NCI-H446 treated with DMSO at 0.1 percent for 48 hours (cell line): ENCODE measurements at places on chromosomes 4 and X.

DNA sequence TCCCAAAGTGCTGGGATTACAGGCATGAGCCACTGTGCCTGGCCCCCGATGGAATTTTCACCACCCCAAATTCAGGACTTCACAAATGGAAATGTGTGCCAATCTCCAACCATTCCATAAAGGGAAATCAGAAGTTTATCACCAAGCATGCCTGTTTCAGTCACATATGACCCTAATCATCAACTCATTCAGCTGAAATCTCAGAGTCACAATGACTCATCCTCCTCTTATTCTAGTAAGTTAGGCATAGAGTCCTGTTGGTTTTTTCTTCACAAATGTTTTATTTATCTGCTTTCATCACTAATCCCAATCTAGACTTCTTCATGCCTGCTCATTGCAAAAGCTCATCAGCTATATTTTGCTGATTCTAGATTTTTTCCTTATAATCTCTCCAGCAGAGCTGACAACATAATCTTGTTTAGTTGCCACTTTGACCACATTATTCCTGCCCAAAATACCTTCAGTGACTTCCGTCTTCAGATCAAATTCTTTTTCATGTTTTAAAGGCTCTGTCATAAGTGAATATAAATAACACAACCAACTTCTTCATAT, 83.3 kb downstream of the SLC7A11 start:
- no peak for DNase-seq

- no peak for DNase-seq
These were observed 12.1 kb downstream of the PCGF3 start for GRCh38 chr4:717601-718320.

- DNase-seq = no peak
These were observed 155.4 kb upstream of the FAM9B start for GRCh38 chrX:9189286-9189685.

DNA sequence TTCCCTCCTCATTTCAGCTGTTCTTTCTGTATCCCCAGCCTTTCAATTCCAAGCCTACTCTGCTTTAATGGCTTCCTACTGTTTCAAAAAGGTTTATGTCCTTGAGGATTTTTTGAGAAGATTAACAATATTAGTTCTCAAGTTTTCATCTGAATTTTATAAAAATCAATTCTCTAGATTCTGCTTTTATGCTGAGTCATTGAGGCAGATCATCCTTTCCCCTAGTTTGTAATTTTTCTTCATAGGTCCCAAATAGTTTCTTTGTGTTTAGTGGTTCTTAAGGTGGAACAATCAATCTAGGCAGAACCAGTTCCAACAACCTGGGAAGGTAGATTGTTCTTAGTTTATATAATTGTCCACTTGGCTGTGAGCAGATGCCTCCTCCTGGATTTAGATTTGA, 100.1 kb upstream of the NAP1L5 start:
- DNase-seq = no peak

DNA sequence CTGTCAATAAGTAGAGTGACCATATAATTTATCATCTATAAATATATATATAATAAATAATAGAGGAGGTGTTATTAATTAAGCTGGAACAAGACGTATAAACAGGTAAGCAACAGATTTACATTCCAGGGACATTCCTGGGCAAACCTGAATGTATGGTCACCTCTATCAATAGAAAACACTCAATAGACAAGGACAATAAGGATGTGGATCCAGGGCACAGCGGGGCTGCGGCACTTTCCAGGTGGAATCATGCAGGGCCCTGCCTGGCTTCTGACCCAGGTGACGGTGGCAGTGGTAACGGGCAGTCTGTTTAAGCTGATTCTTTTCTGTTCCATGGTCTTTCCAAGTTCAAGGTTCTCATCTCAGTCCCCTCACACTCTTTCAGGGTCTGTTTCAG, 22.5 kb downstream of the ENPEP start:
- DNase-seq = no peak

DNA sequence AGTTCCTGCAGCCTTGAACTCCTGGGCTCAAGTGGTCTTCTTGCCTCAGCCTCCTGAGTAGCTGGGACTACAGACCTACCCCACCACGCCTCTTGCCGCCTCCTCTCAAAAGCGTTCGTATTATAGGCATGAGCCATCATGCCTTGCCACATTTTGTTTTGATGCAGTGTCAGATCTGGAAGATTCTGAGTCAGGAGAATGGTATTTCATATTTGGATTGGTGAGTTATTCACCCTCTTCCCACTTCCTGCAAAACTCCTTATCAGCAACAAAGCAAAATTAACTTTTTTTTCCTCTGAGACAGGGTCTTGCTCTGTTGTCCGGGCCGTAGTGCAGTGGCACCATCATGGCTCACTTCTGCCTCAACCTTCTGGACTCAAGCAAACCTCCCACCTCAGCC, 29.6 kb downstream of the REST start:
- DNase-seq = no peak

DNA sequence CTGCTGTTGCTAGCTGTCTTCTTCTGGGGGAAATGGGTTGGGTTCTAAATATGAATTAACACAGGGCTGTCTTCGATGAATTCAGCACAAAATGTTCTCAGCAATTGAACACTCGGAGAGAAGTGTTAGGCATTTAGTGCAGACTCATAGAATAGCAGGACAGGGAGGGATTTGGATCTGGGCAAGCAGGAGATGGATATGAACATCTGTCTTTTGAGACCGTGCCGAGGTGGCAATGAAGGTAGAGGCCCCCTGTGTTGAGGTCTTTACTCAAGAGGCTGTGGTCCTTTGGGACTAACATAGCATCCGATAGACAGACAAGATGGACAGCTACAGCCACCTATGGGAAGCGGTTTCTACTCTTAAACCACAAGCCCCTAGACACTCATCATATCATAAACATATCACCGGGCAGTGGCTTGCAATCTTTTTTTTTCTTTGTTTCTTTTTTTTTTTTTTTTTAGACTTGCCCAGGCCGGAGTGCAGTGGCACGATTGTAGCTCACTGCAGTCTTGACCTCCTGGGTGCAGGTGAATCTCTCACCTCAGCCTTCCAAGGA, 6.7 kb downstream of the CD99 start:
- DNase-seq = no peak

GRCh38 chr4:41365681-41366080, 109.0 kb downstream of the UCHL1 start:
- DNase-seq = no peak

DNA sequence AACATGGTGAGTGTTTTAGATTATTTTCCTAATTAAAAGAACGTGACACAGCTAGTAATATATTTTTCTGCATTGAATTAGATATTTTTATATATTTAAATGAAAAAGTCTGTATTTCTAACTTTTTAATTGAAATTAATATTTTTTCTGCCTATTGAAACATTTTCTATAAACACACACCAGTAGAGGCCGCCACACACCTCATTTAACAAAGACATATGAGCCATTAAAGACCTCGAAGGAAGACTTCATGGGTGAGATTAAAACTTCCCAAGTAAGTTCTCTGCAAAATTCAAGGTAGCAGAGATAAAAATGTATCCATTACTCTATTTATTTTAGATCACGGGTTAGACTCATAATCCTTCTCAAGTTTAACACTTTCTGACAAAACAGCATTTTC, 8.3 kb downstream of the SLITRK2 start:
- no peak for DNase-seq

DNA sequence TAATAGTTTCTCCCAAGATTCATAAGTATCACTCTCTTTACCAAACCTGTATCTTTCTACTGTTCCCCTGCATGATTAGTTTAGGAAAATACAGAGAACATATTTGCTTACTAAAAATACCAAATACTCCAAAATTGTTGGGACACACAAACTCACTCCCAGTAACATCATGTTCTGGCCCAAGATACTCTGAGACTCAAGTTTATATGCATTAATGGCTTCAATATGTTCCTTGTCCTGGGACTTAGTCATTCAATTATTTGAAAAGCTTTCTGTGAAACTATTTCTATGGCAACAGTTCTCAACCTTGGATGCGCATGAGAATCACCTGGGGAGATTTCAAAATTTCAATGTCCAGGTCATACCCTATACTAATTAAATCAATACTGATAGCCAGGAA, 138.9 kb upstream of the PTCHD1 start:
- no peak for DNase-seq

- no peak for DNase-seq
These were observed 107.3 kb downstream of the PTTG2 start for GRCh38 chr4:38067499-38067898.

DNA sequence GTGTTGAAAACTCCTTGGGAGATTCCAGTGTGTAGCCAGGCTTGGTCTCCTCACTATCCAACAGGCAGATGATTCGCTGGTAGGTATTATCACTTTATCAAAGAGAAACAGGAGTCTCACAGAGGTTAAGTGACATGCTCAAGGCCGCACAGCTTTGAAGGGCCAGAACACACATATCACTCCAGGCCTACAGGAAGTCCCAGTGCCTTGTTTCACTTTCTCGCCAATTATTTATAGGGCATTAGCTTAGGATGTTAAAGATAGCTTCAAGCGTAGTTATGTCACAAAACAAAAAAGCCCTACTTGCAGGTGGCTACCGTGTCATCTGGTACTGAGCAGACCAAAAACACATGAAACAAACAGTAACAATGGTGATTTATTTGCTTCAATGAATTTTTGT, 13.2 kb downstream of the ATP8A1 start:
- no peak for DNase-seq

- DNase-seq = no peak
These were observed 288.1 kb downstream of the FRMPD4 start for GRCh38 chrX:12426420-12426819.

DNA sequence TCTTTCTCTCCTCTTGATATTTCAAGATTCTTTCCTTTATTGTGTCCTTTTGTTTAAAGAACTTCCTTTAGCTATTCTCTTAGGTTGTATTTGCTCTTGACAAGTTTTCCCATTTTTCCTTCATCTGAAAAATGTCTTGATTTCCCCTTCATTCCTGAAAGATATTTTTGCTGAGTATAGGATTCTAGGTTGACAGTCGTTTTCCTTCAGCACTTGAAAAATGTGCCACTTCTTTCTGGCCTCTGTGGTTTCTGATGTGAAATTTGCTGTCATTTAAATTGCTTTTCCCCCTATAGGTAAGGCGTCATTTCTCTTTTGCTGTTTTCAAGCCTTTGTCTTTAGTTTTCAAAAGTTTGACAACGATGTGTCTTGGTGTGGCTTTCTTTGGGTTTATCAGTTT, 23.3 kb upstream of the LAMTOR3 start:
- no peak for DNase-seq
